ENCODE measurements at places on chromosomes 6 and 20.

DNA sequence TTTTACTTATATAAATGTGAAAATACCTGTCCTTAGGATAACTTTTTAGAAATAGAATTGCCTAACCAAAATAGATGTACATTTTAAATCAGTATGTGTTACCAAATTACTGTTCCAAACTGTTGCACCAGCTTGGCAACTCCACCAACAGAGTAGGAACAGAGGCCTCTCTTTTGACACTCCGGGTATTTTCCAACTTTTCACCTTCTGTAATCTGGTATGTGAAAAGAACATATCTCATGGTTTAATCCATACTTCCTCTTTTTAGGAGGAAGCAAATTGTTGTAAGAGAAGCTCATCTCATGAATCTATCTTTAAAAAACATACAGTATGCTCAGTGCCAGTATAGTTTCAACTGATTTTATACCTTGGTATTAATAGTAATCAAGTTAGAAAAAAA is 24.9 kb downstream of the RNF144B start:
- DNase-seq, result no peak

- no peak for DNase-seq
These were observed 157.5 kb downstream of the UNC5CL start for GRCh38 chr6:40881501-40881900.

- DNase-seq, result peak; percentile 44
These were observed 26.6 kb downstream of the BPIFB1 start for GRCh38 chr20:33309631-33310030.

- no peak for DNase-seq
These were observed 183.4 kb downstream of the ANKRD60 start for GRCh38 chr20:58044931-58045555.

GRCh38 chr6:162962093-162962492 is 234.3 kb downstream of the PACRG start:
- DNase-seq, result no peak

DNA sequence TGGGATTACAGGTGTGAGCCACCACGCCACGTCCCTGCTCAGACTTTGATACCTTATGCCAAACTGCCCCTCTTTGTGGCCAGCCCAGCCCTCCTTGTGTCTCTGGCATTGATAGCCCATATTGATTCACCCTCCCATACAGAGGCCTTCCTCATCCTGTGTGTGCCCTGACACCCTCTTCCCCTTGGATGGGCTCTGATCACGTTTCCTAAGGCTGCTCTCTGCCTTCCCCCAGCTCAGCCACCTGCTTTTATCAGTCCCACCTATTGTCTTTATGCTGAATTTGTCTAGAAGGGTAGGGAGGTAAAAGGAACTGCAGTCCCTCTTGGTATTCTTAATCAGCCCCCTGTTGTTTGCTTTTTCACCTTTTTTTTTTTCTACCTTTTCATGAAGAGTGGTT is 95.9 kb downstream of the CDKAL1 start:
- DNase-seq, result no peak

DNA sequence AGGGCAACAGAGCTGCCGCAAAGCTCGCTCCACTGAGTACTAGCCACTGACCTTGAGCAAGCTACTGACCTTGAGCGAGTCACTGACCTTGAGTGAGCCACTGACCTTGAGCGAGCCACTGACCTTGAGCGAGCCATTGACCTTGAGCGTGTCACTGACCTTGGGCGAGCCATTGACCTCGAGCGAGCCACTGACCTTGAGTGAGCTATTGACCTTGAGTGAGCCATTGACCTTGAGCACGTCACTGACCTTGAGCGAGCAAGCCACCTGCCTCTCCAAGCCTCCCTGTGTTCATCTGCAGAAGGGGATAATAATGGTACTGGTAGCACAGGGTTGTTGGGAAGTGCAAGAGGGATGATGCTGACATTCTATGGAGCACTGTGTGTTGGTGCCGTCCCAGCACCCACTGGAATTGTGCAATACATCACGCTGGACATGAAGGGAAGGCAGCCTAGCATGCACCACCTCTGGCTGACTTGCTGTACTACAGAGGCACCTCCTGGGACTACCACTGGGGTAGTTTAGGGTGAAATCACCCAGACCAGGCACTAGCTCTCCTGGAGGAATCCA is 60.2 kb downstream of the CTCFL start:
- no peak for DNase-seq

DNA sequence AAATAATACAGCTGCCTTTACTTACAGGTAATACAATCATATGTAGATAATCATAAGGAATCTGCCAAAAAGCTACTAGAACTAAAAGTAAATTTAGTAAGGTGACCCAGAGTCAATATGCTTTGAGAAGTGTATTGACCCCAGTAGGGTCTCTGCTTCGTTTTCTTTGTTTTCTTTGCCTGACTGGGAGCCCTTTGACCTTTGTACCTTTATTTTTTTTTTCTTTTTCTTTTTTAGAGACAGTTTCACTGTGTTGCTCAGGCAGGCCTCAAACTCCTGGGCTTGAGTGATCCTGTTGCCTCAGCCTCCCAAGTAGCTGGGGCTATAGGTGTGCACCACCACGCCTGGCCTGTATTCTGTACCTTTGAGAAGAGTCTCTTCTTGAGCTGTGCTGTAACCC is 17.9 kb downstream of the RAB5IF start:
- DNase-seq, result no peak

- DNase-seq, result no peak
These were observed 60.0 kb upstream of the PBOV1 start for GRCh38 chr6:138278326-138278725.

GRCh38 chr6:157558487-157559200 is 177.7 kb downstream of the ZDHHC14 start:
- no peak for DNase-seq

- no peak for DNase-seq
These were observed 36.5 kb downstream of the SLC2A12 start for GRCh38 chr6:134015719-134016557.

GRCh38 chr6:22135395-22135794 is 161.4 kb downstream of the PRL start:
- DNase-seq, result no peak

- no peak for DNase-seq
These were observed 48.5 kb downstream of the TGM2 start for GRCh38 chr20:38116409-38117165.
